Stimulated activated CD8-positive, alpha-beta memory T cell treated with anti-CD3 and anti-CD28 coated beads, Interleukin-12 subunit alpha, Interleukin-12 subunit beta, amount 100 ng/mL, for 1 hour (primary cell): ENCODE measurements at places on chromosomes 2 and 18.

- DNase-seq: no peak
Measured at GRCh38 chr18:48171490-48172188, 237.5 kb downstream of the ZBTB7C start.

DNA sequence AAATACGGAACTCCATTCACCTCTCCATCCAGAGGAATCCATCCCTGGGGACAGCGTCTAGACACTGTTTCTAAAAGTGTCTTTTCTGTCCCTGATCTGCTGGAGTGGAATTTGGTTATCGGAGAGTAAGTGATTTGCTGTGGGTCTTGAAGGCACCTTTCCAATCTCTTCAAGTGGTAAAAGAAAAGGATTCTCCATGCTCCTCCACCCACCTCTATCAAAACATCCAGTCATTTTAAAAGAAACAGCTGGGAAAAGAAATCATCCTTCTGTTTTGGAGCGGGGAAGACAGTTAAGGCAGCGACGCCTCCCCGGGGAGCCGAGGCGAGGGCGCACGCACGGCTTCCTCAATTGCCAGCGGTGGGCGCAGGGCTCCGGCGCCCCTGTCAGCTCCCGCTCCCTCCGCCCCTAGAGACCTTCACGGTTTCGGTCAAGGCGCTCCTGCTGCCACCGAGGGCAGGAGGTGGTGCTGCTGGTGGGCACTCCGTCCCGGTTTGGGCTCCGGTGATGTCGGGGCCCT lies 547 bp downstream of the SLC35F5 start:
- DNase-seq: peak; percentile 16

- no peak for DNase-seq
Measured at GRCh38 chr2:183493040-183493439, 368.8 kb downstream of the NUP35 start.

GRCh38 chr18:1438458-1438910 lies 533.8 kb downstream of the ADCYAP1 start:
- DNase-seq: no peak

DNA sequence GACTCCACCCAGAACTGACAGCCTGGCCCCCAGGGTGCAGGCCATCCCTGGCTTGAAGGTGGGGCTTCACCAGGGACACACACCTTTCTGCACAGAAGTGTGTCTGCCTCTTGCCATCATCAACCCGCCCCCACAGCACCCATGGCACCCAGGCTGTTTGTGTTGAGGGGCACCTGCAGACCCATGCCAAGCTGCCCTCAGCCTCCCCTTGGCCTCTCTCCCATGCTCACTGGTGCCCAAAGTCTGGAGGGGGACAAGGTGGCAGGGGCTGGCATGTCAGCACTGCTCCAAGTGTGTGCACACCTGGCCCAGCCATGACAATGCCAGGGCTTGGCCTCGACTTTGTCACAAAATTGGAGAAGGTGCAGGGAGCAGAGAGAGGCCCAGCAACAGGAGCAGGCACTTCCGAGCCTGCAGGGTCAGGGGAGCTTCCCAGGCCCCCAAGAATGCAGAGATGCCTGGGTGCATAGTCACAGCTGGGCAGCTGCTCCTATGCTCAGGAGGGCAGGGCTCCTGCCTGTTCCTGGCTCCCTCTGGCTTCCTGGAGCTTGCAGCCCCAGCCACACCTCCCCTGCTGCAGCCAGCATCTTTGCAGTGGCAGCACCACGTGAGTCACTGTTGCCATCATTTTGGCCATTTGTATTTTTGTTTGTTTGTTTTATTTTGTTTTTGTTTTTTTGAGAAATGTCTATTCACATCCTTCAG lies 280.6 kb upstream of the UBE2E3 start:
- no peak for DNase-seq
